Mesothelial cell of epicardium (in vitro differentiated cells): ENCODE measurements at places on chromosomes 11 and 22.

DNA sequence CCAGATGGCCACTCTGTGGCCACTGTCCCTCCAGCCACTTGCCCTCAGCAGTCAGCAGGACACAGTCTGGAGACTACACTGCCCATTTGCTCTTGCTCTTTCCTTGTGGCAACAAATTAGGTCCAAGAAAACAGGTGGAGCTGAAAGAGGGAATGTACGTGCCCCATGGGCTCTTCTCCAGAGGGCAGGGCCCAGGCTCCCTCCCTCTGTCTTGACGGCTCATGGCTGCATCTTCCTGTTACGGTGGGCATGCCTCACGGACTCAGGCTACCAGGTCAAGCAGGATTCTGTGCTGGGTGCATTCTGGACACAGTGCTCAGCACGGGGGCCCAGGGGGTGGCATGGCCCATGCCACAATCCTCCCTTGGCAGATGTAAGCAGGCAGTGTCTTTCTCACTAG, 71.3 kb downstream of the MED15 start:
- no peak overlapping the region for H3K27ac ChIP-seq
- DNase-seq, result no peak
- H3K27me3 ChIP-seq, result no peaks in the 10 kb centered on the region
- no peak overlapping the region for H3K4me3 ChIP-seq
- H3K4me1 ChIP-seq, result peaks cover 3% of the 10 kb centered on the region
- peaks cover 21% of the 10 kb centered on the region for H3K36me3 ChIP-seq

DNA sequence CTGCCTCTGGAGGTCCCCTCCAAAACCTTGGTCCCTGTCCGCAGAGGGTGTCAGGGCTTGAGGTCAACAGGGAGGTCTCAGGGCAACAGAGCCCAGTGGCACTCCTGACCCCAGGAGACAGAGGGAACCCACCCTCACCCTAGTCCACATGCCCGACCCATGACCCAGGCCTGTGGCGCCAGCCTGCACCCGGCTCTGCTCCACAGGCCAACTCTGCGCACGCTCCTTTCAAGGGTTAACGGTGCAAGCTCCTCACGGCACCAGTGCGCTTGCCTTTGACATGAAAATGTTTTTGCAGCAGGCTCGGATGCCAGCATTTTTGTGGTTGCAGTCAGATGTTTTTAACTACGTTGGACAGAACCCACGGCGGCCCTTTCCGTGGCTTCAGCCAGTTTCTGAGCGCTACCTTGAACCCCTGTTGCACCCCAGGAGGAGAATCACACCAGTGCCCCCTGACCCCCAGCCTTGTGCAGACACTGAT, 68.6 kb downstream of the CDKN1C start:
- no peak overlapping the region for H3K4me3 ChIP-seq
- no peak overlapping the region for H3K27ac ChIP-seq
- peaks cover 24% of the 10 kb centered on the region for H3K4me1 ChIP-seq

- H3K36me3 ChIP-seq, result peaks cover 29% of the 10 kb centered on the region
- H3K4me3 ChIP-seq, result no peak overlapping the region
- no peaks in the 10 kb centered on the region for H3K27me3 ChIP-seq
- no peak for DNase-seq
These were observed 62.7 kb downstream of the SPECC1L start for GRCh38 chr22:24333301-24333700.

GRCh38 chr11:69442012-69442806, 39.3 kb upstream of the LINC01488 start:
- peak overlapping the region; percentile 91 for H3K27ac ChIP-seq
- peaks cover 40% of the 10 kb centered on the region for H3K4me1 ChIP-seq
- no peaks in the 10 kb centered on the region for H3K27me3 ChIP-seq
- H3K36me3 ChIP-seq, result no peaks in the 10 kb centered on the region
- DNase-seq, result no peak
- no peak overlapping the region for H3K4me3 ChIP-seq

DNA sequence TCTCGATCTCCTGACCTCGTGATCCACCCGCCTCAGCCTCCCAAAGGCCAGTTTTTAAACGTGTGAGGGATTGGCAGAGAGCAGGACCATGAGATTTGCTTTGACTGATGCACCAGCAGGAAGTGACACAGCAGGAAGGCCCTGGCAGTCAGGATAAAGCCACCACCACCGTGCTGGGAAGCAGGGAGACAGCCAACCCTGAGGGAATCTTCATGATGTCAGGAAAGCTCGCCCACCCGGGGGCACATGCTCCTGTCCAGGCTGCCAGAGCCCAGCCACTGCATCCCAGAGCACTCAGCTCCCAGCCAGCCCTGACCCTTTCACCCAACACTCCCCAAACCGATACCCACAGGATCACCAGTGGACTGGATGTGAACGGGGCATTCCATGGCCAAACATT, 6.1 kb downstream of the TUBGCP6 start:
- peaks cover 13% of the 10 kb centered on the region for H3K36me3 ChIP-seq
- peaks cover 24% of the 10 kb centered on the region for H3K4me1 ChIP-seq
- H3K27me3 ChIP-seq, result no peaks in the 10 kb centered on the region
- no peak for DNase-seq
- no peak overlapping the region for H3K27ac ChIP-seq

DNA sequence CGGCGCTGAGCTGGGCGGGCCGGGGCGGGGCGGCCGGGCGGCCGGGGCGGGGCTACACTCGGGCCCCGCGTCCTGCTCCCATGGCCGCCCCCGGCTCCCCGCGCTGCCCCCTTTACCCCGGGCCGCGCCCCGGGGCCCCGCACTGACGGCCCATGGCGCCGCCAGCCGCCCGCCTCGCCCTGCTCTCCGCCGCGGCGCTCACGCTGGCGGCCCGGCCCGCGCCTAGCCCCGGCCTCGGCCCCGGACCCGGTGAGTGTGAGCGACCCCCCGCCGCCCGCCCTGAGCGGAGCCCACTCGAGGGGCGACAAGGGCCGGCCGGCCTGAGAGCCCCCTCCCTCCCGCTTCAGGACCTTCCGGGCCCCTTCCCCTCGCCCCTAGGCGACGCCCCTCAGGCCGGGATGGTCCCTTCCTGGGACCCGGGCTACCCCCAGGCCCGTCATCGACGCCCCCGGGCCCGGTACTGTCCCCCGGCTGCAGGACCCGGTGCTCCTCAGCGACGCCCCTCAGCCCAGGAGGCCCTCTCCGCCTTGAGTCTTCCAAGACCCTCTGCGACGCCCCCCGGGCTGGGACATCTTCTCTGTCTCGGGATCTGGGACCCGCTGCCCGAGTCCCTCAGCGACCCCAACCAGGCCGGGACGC, at the start of gene KREMEN1:
Gene KREMEN1 (plus strand): TSS at position 57 of the 639 bp plus-strand sequence. CDS start 96 bp downstream, at position 153.
- H3K4me3 ChIP-seq, result peak within 1 kb of the TSS; percentile 84
- H3K36me3 ChIP-seq, result no peaks in the 10 kb centered on the region
- no peak within 1 kb of the TSS for H3K27ac ChIP-seq
- DNase-seq, result no peak
- H3K27me3 ChIP-seq, result peaks cover 10% of the 10 kb centered on the region

DNA sequence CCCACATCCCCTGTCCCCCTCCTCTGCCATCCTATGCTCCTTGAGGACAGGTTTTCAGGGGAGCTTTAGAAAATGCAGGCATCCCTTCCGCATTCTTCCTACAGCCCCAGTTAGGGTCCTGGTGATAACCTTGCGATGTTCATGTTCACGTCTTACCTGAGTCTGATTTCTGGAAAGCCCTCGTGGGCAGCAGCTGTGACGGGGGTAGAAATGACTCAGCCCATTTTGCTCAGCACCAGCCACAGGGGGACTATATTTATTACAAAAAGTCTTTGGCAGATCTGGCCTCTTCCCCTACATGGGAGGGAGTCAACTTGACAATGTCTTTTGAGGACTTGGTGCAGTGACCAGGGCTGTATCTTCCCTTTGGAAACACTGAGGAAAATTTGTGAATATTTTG, 12.3 kb downstream of the PKNOX2 start:
- no peak overlapping the region for H3K27ac ChIP-seq
- H3K4me1 ChIP-seq, result peaks cover 45% of the 10 kb centered on the region
- no peaks in the 10 kb centered on the region for H3K36me3 ChIP-seq
- DNase-seq, result no peak
- peaks cover 6% of the 10 kb centered on the region for H3K27me3 ChIP-seq
- no peak overlapping the region for H3K4me3 ChIP-seq

GRCh38 chr11:66815646-66816045, 27.6 kb upstream of the RCE1 start:
- no peak overlapping the region for H3K4me3 ChIP-seq
- H3K27ac ChIP-seq, result no peak overlapping the region
- no peaks in the 10 kb centered on the region for H3K27me3 ChIP-seq
- no peak for DNase-seq

DNA sequence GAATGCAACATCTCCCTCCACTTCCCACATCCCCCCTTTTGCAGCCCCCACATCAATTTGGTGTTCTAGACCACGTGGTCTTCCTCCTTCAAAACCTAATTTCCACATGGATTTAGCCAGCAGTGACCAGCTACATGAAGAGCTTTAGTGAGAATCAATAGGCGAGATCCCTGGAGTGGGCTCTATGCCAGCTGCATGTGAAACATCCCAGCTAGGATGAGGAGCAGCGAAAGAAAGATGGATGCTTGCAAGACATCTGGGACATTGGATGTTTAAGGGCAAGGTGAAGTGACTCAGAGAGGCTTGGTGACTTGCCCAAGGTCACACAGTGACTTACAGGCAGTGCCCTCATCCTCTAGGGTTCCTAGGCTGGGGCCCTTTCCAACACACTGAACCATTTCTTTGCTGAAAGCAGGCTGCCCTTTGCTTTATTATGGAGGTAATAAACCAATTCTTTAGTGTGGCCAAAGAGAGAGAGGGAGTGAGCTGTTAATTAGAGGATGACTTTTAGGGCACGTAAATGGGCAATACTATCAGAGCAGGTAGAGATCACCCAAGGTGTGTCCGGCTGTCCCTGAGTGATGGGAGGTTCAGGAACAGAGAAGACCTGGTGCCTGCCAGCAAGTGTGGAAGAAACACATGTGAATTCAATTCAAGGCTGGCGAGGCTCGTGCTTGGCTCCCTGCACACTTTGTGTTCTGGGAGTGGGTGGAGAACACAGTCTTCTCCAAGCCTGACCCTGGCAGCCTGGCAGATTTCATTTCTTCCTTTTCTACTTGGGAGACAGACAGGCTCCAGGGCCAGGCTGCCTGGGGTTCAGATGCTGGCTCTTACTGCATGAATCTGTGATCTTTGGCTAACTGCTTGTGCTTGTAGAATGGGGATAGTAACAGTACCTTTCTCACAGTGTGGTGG, 24.0 kb downstream of the TSPAN18 start:
- H3K27me3 ChIP-seq, result peaks cover 8% of the 10 kb centered on the region
- no peaks in the 10 kb centered on the region for H3K36me3 ChIP-seq
- H3K4me1 ChIP-seq, result peaks cover 26% of the 10 kb centered on the region
- H3K4me3 ChIP-seq, result no peak overlapping the region
- DNase-seq, result no peak

- no peaks in the 10 kb centered on the region for H3K36me3 ChIP-seq
- peak overlapping the region; percentile 81 for H3K27ac ChIP-seq
- H3K4me1 ChIP-seq, result peaks cover 37% of the 10 kb centered on the region
- DNase-seq, result peak; percentile 41
- H3K4me3 ChIP-seq, result peak overlapping the region; percentile 50
These were observed 789 bp upstream of the KDM2A start for GRCh38 chr11:67118181-67118766.

DNA sequence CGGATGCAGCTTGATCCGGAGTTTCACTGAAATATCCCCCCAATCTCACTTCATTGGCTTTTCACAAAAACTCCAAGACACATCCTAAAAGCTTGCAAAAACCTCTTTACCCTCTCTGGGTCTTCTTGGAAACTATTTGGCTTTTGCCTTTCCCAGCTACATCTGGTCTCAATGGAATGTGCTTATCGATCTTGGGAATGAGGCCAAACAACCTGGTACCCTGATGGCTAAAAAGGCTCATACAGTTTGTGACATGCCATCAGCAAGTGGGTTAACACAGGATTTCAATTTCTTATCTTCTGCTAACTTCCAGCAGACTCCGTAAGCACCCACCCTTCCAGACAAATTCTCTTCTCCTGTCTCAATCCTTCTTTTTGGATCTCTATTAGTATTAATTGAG, 45.9 kb upstream of the TEAD1 start:
- H3K27me3 ChIP-seq, result no peaks in the 10 kb centered on the region
- H3K36me3 ChIP-seq, result peaks cover 6% of the 10 kb centered on the region
- no peak overlapping the region for H3K4me3 ChIP-seq
- H3K4me1 ChIP-seq, result no peaks in the 10 kb centered on the region

DNA sequence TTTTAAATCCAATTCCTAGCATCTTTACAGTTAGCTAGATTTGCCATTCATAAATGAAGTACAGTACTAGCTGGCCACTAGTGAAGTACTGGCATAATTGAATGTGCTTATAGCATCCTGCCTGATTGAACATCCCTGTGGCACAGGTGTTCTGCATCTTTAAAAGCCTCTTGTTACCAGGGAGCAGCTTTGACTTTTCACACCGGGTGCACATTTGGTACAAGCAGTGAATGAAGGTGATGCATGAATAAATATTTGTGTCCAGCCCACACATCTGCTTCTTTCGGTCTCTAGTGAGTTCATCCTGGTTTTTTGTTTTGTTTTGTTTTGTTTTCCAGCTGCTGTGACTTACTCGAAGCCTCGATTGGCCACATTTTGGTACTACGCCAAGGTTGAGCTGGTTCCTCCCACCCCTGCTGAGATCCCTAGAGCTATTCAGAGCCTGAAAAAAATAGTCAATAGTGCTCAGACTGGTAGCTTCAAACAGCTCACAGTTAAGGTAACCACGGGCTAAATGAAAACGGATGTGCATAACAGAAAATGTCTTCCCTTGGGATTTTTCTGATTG, 5.3 kb downstream of the ATP5MG start:
- peaks cover 12% of the 10 kb centered on the region for H3K36me3 ChIP-seq
- H3K4me3 ChIP-seq, result no peak overlapping the region
- no peaks in the 10 kb centered on the region for H3K27me3 ChIP-seq
- peak overlapping the region; percentile 31 for H3K27ac ChIP-seq
- H3K4me1 ChIP-seq, result peaks cover 16% of the 10 kb centered on the region
- no peak for DNase-seq

DNA sequence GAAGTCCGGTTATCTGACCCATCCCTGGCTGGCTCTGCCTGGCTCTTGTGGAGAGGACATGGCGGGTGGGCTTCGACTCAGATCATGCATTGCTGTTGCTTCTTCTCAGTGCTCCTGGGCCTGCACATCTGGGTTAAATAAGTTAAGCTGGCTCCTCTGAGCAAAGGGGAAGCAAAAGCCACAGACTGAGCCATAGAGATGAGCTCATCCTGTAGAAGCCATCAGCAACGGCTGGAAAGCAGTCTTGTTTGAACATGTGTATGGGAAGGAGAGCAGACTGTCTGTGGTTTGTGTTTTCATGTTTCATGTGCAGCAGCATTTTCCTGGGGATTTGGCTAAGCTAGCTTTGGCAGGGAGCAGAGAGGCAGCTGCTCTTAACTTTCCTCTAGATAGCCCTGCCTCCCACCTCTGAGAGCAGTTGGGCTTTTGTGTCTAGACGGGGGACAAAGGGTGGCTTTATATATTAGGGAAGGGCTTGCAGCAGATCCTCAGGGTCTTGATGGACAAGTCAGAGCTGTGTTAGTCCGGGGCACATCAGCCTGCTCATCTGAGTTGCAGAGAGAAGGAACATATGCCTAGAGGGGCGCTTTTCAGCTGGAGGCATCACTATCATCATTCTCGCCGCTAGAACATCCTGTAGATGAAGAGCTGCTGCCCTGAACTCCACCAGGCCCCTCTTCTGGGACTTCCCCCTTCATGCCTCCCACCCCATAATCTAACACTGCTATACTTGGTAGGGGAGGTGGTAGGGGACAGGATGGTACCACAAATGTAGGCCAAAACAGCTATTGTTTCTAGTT, 14.9 kb downstream of the DCPS start:
- H3K4me3 ChIP-seq, result no peak overlapping the region
- peaks cover 22% of the 10 kb centered on the region for H3K4me1 ChIP-seq
- no peak for DNase-seq
- H3K27me3 ChIP-seq, result no peaks in the 10 kb centered on the region
- H3K27ac ChIP-seq, result peak overlapping the region; percentile 94
- H3K36me3 ChIP-seq, result peaks cover 18% of the 10 kb centered on the region
